ENCODE measurements at places on chromosomes 7 and 10. TPM values are rescaled to one million over a fixed set of nuclear protein-coding genes. Genes with fewer than 3 reads are reported as not detected.
A peak's percentile ranks its signal among the peaks of the same experiment; 100 is the strongest.

CPA1 gene
- 0.52 TPM for total RNA-seq

DNA sequence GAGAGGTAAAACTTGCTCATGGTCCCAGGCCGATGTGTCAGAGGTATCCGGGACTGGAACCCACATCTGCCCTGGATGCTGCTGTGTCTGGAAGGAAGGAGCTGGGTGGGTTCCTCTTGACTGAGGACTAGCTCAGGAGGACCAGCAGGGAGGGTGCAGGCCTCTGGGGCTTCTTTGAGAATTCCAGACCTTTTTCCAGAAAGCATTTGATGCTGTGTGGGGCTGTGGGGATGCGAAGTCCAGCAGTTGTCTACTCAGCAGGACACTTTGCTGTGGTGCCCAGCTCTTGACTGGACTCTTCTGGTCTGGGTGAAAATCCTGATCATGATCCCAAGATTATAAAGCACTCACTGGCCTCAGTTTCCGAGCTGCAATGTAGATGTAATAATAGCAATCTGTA, 1.7 kb downstream of the RAMP3 start:
- no peak for DNase-seq

DNA sequence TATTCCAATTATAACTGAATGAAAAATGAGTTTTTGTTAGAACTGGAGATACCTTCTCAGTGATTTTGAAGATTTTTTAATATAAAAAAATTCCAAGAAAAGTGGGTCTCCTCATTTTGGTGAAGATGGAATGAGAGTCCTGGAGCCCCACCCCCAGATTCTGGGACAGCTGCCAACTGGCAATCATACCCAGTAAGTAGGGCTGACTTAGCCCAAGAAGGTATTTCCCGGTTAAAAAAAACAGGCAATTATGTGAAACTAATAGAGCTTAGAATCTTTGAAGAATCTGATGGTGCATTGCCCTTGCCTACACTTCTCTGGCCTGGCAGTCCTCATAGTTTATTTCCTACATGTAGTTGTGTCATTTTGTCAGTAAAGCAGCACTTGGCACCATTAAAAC, 52.8 kb upstream of the VWDE start:
- no peak for DNase-seq

- DNase-seq = no peak
Observed at GRCh38 chr10:110918643-110919348, at the start of gene BBIP1. BBIP1 (minus strand) TSS chr10:110919180; CDS start chr10:110918157, 1,023 bp downstream.

CCM2 gene
- total RNA-seq = 33.3 TPM

- no peak for DNase-seq
Observed at GRCh38 chr7:100137851-100138760, 10.6 kb upstream of the LAMTOR4 start.

DNA sequence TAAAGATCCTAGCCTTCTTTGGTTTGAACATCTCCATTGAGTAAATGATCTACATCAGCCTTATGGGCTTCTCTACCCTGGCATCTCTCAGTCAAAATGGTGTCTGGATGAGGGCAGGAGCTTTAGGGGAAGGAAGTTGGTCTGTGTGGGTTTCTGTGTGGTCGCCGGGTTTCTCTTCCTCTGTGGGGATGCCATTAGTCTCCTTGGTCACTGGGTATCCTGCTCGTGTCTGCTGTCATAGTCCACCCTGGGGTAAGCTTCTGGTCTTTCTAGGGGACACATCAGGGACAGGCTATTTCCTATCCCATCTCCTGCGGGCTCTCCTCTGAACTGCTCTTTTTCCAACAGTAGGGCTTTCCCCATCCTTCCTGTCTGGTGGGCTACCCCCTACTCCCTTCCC, 150.3 kb upstream of the NPY start:
- DNase-seq = no peak

C7orf33 gene
- total RNA-seq = not detected

TBX20 gene
- not detected for total RNA-seq

PRR15 gene
- not detected for total RNA-seq

- DNase-seq = no peak
Observed at GRCh38 chr10:3237530-3237929, 64.9 kb upstream of the PITRM1 start.

DNA sequence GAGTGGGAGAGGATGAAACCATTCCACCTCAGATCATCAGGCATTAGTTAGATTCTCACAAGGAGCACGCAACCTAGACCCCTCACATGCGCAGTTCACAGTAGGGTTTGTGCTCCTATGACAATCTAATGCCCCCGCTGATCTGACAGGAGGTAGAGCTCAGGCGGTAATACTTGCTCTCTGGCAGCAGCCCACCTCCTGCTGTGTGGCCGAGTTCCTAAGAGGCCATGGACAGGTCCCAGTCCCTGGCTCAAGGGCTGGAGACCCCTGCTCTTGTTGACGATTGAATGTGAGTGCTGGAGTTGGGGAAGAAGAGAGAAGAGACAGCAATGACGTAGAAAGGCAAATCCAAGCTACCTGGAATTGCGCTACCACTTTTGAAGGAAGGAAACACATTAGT, 267.2 kb downstream of the TFEC start:
- DNase-seq = no peak

GRCh38 chr10:89894051-89894450, 192.7 kb downstream of the KIF20B start:
- DNase-seq = no peak

SPDYE8 gene
- total RNA-seq = not detected

DNA sequence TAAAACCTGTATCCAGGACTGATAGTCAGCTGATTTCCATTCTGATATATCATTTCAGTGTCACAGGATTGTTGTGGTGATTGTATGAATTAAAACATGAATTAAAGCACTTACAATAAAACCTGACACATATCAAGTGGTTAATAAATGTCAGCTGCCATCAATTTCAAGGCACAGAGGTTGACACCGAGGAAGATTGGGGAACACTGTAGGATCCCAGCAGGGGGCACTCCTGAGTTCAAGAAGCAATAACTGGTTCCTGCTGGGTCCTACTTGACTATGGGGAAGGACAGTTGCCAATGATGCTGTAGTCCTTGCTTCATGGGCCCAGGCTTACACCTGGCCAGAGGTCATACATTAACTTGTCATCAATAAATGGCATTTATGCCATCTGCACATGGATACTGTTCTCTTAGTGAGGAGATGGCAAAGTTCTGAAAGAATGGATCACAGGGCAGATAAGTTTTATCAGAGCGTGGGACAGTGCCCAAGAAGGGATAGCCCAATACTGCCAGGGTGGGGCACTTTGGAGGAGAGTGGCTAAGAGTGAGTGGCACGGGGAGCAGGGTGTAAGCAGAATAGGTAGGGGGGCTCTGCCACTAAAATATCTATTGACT, 24.1 kb downstream of the FZD1 start:
- DNase-seq = peak; percentile 16

OR6V1 gene
- total RNA-seq = not detected

DNA sequence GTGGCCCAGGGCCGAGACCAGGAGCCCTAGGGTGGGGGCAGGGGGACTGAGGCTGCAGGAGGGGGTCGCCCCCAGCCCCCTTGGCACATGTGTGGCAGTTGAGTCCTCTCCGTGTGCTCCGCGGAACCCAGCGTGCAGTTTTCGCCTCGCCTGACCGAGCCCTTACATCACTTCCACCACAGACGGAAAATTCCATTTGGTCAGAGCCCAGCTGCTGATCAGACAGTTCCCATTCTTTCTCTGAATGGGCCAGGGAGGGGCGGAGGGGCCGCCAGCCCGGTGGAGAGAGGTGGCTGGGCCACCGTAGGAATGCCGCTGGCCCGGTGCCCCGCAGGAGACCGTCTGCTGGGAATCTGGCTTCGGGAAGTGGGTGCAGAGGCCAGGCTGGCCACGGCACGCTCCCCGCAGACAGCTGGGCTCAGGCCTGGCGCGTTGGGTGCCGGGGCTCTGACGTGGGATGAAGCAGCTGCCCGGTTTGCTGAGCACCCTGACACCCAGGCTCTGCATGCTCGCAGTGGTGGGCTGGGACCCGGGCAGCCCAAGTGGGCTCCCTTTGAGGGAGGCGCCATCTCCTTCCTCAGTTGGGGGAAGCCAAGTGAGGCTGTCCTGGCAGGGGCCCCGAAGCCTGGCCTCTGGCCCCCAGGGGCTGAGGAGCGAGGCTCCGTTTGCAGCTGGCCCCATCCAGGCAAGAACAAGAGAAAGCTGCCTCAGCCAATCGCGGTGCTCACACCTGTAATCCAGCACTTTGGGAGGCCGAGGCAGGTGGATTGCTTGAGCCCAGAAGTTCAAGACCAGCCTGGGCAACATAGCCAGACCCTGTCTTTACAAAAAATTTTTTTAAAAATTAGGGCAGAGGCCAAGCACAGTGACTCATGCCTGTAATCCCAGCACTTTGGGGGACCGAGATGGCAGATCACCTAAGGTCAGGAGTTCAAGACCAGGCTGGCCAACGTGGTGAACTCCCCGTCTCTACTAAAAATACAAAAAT, 9.9 kb downstream of the TTYH3 start:
- peak; percentile 91 for DNase-seq

- no peak for DNase-seq
Observed at GRCh38 chr10:17854044-17854652, 45.0 kb downstream of the MRC1 start.

MNX1 gene
- total RNA-seq = not detected

DNA sequence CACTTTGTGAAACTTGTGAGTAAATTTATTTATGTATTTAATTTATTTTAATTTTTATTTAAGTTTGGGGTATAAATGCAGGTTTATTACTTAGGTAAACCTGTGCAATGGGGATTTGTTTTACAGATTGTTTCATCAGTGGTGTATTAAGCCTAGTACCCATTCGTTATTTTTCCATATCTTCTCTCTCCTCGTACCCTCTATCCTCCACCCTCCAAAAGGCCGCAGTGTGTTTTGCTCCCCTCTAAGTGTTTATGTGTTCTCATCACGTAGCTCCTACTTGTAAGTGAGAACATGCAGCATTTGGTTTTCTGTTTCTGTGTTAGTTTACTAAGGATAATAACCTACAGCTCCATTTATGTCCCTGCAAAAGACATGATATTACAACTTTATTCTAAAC, 145.4 kb upstream of the SMIM30 start:
- DNase-seq = no peak

WNT8B gene
- total RNA-seq = not detected

IDE gene
- 69.3 TPM for total RNA-seq

DNA sequence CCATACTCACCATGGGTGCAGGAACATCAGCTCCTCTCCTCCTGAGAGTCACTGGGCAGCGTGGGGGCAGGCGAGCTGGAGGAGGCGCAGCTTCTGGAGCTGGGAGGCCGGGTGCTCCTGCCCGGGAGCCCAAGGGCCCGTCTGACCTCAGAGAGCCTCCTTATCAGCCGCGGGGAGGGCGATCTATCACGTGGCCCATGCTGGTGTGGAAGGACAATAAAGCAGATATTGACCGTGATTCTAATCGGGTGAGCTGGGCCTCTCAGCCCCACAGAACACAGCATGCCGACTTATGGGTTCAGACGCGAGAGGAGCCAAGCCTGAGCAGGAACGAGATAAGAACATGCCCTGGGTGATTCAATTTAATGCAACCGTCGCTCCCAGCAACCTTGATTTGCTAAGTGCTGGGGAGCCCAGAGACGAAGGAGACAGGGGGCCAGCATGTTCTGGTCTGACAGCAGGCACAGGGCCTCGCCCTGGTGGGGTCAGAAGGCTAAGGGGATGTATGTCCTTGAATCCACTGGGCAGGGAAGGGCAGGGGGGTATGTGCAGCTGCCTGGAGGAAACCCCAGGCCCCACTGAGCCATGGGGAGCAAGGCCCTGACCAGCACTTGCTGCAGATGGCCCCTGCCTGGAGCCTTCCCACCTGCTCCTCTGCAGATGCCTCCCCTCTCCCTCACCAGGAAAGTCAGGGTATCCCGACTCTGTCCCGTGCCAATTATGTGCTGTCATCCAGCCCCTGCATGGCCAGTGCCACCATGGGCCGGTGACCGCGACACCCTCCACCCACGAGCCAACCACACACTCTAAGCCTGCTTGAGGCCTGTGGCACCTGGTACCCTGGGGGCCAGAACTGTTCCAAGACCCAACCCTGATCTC, 95.3 kb upstream of the RET start:
- peak; percentile 47 for DNase-seq

- DNase-seq = no peak
Observed at GRCh38 chr7:115043605-115044004, 121.7 kb downstream of the MDFIC start.

- DNase-seq = no peak
Observed at GRCh38 chr10:3782146-3782450, 2.9 kb downstream of the KLF6 start.

- DNase-seq = no peak
Observed at GRCh38 chr10:86651021-86651471, 3.3 kb upstream of the OPN4 start.

SPDYE2B gene
- total RNA-seq = not detected

DNA sequence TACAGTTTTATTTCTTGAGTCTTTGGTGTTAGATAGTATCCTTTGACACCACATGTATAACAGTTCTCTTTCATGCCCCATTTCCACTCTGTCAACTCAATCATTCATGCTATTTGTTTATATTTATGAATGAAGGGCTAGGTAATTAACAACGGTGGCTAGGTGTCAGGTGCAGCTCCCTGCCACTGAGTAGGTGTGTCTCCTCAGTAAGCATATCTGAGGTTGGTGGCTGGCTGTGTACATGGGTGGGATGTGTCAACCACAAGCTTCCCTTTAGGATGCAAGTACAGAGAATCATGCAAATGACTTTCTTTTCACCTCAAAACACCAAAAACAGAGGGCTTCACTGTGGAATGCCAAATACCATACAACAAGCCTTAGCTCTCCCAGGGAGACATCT, 83.4 kb downstream of the ZNF365 start:
- no peak for DNase-seq

- no peak for DNase-seq
Observed at GRCh38 chr7:46713868-46714596, 793.0 kb upstream of the IGFBP3 start.

AGBL3 gene
- total RNA-seq = 3.5 TPM

- DNase-seq = no peak
Observed at GRCh38 chr7:26265065-26265464, 26.6 kb upstream of the SNX10 start.

DNA sequence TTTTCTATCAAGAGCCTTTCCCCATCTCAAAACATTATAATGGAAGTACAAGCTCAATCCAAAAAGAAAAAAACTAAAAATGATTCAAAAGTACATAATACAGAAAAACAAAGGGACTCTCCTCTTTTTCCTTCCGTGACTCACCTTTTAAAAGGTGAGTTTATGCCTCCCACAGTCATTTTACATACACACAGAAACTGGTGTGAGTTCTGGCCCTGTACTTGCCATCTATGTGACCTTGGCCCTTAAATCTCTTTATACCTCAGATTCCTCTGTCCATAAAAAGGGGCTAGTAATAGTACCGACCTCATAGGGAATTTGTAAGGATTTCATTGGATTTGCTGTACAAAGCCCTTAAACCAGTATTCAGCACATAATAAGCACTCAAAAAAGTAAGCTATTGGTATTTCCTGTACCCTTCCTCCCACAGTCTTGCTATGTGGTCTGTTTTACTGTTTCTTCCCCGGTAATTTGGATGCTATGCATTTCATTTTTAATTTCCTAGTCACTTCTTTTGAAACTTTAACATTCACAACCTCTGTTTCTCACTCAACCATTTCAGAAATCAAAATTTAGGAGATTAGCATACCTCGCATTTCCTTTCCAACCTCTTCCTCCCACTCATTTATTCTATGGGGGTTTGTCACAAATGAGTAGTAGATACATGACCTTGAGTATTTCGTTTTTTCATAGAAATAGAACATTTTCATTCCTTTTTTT, 39.0 kb downstream of the STK17A start:
- no peak for DNase-seq

HYAL4 gene
- 2.2 TPM for total RNA-seq

GRCh38 chr7:121329191-121330052, 622 bp downstream of the WNT16 start:
- no peak for DNase-seq

GRCh38 chr10:22856444-22857074, 71.3 kb upstream of the ARMC3 start:
- no peak for DNase-seq

- DNase-seq = no peak
Observed at GRCh38 chr7:81819861-81820260, 50.0 kb upstream of the HGF start.

DRGX gene
- not detected for total RNA-seq

SPDYE2 gene
- total RNA-seq = not detected

Data from psoas muscle (tissue), 8 donors.